ENCODE measurements at places on chromosomes 11 and 22.

DNA sequence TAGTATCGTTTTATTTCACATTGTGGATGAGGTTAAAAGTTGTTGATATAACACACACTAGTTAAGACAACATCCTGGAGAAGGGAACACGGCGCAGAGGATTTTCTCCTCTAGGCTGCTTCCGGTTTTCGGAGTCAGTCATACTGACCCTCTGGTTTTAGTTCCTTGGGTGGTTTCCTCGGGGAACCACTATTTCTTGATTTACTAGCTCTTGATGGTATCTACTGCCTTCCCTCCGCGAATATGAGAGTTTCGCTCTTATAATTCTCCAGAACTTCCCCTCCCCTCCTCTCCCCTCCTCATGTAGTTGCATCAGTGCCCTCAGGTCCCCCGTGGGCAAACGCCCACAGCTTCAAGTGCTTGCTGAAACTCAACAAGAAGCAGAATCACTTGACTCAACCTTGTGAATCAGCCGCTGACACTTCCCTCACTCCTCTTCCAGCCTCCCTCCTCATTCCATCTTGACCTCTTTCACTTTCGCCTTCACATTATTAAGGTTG lies 15.9 kb upstream of the APOBEC3A start:
- no peak for DNase-seq

DNA sequence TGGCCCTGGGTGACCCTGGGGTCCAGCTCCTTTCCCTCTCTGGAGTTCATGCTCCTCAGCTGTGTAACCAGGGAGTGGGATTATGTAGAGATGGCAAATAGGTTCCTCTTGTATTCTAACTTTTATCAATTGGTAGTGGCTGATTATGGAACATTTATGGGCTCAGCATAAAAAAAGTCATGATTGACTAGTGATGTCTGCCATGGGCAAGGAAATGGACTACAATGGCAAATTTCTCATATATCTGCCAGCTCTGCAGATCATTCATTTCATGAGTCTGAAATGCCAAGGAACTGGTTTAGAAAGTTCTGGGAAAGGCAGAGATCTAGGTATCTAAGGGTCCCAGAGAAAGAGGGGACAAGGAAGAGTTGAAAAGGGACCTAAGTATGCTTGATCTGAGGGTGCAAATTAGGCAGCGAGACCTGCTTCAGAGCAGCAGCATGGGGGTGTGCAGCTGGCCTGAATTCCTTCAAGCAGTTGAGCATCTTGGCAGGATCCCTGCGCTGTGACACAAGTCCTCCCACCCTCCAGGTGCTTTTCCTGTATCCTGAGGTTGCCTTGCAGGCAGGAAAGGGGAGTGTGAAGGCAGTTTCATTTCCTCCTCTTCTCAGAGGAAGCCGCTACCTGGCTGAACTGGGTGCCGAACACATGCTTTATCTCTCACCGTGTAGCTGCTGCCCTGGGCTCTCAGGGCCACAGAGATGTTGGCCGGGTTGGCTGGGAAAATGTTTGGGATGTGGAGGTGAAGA lies 10.4 kb downstream of the SLC15A3 start:
- no peak for DNase-seq

DNA sequence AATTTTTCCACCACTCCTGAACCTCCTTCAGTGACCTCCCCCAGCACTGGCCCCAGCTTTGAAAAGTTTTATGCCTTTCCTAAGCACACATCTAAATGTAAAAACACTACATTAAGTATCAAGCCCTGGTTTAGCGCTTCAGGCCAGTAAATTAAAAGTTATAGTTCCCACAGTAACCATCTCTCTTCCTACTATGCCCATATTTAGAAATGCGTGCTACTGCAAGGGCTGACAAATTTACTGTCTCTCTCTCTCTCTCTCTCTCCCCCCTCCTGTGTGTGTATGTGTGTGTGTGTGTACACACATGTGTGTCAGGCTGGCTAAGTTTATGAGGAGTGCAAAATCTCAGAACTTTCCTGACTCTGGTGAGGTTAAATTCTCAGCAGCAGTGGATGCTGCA lies 231.4 kb downstream of the LARGE1 start:
- no peak for DNase-seq

DNA sequence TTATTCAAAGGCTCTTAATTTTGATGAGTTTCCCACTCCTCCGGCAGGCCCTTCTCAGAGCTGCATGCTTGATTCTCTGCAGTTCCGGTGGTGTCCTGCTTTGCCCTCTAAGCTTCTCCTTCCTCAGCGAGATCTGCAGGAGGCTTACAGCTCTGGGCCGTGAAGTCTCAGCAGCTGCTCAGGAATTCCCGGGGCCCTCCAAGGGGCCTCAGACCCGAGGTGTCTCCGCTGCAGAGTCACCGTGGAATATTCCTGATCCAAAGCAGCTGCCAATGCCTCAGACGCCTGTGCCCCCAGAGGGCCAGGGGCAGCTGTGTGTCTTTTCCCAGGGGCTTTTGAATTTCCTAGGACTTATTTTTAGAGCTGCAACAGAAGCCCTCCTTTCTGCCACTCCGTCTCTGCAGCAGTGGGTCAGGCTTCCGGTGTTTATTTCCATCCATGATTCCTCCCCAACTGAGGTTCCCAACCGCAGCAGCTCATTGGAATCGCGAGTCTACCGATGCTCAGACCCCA lies 37.2 kb downstream of the RPS6KA4 start:
- DNase-seq: no peak

GRCh38 chr11:123773959-123774358 lies 19.6 kb upstream of the OR6X1 start:
- no peak for DNase-seq

DNA sequence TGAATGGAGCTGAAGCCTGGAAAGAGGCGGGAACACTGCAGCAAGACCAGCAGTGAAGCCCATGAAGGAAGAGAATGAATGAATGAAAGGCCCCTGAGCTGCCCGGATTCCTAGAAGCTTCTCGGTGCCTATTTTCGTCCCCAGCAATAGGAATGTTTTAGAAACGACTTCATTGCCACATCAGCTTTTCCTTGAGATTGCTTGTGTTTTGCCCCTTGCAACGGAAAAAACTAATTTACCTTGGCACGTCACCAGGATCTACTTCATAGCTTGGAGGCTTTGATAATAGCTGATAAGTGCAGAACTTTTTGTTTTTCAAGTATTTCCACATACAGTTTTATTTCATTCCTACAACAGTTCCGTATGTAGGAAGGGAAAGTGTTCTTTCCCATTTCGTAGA lies 248.9 kb upstream of the NARS2 start:
- no peak for DNase-seq

DNA sequence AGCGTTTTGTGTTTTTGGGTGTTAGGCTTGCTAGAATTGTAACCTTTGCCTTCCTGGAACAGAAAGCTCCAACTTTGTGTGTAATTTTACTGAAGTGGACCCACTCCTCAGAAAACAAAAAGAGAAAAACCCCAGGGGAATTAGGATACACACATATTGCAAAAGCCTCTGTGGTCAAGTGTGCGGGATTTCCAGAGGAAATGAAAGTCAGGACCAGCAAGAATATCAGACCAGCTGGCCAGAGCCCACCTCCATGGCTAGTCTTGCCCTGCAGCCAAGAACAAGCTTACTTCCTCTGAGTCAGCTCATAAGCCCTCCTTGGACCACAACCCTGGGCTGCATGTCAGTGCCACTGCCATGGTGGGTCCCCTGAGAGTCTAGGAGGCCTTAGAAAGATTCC lies 37.0 kb upstream of the FTH1 start:
- DNase-seq: no peak

DNA sequence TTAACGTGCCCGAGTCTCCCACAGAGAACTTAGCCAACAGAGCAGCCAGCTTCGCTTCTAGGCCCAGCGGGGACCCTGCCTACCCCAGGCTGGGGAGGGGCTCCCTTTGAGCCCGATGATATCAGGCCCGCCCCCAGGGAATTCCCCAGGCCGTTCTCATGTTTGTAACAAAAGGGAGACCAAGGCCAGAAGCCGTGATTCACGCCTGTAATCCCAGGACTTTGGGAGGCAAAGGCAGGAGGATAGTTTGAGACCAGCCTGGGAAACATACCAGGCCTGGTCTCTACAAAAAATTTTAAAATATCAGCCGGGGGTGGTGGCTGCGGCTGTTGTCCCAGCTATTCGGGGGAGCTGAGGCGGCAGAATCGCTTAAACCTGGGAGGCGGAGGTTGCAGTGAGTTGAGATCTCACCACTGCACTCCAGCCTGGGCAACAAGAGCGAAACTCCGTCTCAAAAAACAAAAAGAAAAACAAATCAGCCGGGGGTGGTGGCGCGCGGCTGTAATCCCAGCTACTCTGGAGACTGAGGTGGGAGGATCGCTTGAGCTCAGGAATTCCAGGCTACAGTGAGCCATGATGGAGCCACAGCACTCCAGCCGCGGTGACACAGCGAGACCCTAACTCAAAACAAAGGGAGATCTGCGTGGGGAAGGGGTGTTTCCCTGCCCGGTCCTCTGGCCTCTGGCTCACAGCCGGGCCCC lies 1.7 kb downstream of the DRD4 start:
- DNase-seq: no peak

- DNase-seq: no peak
Observed at GRCh38 chr11:71208011-71208774, 44.2 kb downstream of the SHANK2 start.

DNA sequence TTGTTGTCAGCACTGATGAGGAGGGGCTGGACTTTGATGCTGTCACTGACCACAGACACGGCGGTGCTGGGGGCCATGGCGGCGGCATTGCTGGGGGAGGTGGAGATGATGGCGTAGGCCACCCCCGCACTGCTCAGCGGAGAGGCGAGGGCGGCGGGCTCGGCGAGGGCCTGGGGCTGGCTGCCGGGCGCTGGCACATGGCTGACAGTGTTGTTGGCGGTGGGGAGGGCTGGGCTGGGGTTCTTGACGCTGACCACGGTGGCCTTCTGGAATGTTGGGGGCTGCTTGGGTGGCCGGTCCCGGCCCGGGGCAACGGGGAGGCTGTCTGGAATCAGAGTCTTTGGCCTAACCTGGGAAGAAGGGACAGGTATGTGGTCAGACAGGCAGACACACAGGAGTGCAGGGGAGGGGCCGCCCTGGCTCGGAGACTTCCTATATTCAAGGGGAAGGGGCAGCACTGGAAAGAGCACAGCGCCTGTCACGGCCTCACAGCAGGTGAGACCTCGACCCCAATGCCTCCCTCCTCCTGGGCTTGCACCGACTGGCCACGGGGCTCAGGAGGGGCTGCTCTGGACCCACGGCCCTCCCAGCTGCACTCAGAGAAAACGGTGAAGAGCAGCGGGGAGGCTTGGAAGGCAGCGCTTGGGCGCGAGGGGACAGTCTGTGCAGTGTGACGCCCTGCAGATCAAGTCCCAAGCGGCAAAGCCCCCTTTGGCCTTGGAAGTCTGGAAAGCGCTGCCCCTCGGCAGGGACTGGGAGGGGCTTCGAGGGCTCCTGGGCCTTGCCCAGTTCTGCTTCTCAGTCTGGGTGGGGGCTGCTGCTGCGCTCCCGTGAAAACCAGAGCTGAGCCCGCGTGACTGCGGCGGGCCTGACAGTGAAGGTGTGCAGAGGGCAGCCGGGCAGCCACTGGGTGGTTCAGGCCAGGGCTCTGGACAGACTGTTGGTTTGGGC lies 93.2 kb downstream of the PHF21B start:
- DNase-seq: no peak

DNA sequence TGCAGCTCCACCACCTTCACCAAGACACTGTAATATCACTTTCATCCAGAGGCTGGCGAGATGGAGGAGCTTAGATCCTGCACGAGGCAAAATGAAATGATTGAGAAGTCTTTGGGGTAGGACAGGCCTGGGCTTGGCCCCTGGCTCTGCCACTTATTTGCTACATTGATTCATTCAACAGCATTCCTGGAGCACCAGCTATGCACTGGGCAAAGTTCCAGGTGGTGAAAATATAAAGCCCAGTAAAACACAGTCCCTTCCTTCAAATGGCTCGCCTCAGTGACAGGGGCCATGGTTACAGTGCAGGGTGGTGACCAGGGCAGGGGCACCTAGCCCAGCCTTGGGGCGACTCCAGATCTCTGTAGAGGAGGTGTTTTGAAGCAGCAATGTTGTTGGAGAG lies 19.7 kb downstream of the ALX4 start:
- DNase-seq: no peak

DNA sequence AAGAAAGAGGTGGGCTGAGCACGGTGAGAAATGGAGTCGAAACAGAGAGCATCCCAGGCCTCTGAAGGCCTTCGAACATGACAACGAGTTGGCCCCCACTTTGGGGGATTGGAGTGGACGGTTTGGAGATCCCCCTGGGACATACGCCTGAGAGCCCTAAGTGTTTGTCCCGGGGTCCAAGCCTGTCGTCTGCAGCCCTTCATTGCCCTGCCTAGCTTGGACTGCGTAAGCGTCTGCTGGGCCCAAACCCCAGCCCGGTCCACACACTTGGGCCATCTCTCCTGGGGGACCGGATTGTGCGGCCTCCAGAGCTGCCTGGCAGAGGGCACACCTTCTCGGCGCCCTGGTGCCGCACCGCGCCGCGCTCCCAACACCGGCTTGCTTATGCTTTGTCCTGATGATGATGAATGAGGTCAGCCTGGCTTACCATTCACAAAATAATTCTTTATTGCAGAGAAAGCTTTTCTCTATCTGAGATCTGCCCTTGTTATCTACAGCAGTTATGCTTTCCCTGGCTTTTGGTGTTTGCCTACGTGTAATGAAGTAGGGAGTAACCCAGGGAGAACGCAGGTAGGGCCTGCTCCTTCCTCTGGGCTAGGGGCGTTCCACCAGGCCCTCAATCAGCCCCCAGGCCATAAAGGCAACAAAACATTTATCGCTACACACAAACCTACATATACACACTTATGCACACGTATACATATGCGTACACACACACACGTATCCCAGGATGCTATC lies 85.9 kb upstream of the PPARA start:
- DNase-seq: no peak

GRCh38 chr22:44003405-44004103 lies 20.5 kb upstream of the PARVB start:
- DNase-seq: no peak

- no peak for DNase-seq
Observed at GRCh38 chr11:19474954-19475721, 234.4 kb upstream of the E2F8 start.

GRCh38 chr11:12441231-12441861 lies 64.0 kb downstream of the PARVA start:
- DNase-seq: no peak

GRCh38 chr22:34986523-34986922 lies 79.4 kb upstream of the ISX start:
- no peak for DNase-seq

DNA sequence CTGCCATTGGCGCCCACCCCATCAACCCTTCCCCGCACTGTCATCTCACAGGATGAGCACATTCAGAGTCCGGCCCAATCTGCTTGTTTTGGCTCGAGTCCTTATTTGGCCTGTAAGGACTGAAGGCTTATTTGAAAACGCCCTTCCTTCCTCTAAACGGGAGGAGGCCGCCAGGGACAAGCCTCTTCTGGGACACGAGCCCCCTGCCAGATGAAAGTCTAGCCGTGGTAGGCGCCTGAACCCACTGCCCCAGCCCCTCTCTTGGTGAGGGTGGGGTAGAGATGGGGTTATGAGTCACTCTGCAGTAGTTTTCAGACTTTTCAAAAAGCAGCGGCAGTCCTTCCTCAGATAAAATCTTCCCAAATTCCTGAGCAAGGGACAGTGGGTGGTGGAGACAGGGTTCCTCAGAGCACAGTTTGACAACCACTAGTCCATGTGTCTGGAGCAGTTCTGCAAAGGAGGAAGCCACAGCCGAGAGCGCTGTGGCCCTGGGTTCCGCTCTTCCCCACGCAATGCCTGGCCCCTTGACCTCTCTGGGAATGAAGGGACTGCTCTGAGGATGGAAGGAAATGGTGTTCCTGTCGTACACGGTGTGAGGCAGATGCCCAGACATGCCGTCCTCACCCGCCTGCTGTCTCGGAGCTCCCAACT lies 57.0 kb downstream of the MYH9 start:
- DNase-seq: peak; percentile 16

- no peak for DNase-seq
Observed at GRCh38 chr11:83801799-83802198, 515.6 kb upstream of the CCDC90B start.
